NCI-H2171 (cell line): ENCODE measurements at places on chromosomes 12 and 14.

DNA sequence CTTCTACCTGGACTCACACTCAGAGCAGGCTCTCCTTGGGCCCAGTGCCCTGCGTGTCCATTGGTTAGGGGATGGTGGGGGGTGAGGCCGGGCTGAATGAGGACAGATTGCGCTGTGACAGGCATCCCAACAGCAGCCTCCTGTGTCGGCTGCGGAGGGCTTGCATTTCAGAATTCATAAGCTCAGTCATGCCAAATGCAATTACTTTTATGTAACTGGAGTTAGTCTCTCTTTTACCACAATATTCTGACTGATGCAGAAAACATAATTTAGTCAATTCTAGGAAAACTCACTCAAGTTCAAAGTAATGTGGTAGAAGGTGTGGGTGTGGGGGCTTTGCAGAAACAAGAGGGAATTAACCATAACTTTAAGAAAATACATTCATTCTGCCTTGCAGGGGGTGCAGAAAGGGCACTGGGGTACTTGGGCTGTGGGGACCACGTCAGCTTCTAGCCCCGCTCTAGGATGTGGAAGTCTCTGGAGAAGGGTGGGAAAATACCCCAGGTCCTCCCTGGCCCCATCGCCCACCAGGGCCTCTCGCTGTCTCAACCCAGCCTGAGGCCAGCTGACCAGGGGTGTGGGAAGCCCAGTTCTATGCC is 257.7 kb downstream of the ADGRD1 start:
- no peak for DNase-seq

DNA sequence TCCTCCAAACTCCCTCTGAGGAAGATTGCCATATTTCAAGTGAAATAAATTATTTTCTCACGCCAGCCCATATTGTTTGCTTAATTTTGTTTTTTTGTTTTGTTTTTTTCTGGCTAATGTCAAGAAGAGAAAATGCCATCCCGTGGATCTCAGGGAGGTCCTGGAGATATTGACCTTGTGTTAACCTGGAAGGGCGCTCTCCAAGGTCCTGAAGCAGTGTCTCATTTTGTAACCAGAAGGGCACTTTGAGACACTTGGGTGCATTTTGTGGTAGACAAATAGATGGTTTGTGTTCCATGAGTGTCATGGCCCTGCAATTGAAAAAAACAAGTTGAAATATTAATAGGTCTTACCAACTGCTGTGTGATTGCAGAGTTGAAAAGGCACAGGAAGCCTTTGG is 268.9 kb downstream of the SUDS3 start:
- DNase-seq = no peak

GRCh38 chr12:109613649-109614455 is 40.3 kb downstream of the MVK start:
- no peak for DNase-seq

DNA sequence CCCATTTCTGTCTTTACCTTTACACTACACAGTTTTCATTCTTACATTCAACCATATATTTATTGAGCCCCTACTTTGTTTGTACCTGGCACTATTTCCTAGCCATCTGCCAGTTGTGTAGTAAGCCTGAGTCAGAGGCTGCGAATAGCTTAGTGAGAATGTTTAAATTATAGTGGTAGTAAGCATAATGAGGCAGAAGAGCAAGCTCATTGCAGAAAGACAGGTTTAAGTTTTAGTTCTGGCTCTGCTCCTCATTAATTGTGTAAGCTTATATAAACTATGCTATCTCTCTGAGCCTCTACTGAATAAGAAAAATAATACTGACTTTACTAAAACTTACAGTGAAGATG is 123.5 kb downstream of the NAV3 start:
- DNase-seq = no peak

DNA sequence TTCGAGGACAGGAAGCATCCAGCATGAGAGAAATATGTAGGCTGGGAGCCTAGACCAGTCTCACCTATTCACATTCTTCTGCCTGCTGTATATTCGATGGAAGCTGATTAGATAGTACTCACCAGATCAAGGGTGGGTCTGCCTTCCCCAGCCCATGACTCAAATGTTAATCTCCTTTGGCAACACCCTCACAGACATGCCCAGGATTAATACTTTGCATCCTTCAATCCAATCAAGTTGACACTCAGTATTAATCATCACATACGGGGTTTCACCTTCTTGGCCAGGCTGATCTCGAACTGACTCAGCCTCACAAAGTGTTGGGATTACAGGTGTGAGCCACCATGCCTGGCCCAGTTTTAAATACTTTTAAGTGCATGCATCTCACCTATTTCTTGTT is 30.5 kb upstream of the SLC10A1 start:
- no peak for DNase-seq

DNA sequence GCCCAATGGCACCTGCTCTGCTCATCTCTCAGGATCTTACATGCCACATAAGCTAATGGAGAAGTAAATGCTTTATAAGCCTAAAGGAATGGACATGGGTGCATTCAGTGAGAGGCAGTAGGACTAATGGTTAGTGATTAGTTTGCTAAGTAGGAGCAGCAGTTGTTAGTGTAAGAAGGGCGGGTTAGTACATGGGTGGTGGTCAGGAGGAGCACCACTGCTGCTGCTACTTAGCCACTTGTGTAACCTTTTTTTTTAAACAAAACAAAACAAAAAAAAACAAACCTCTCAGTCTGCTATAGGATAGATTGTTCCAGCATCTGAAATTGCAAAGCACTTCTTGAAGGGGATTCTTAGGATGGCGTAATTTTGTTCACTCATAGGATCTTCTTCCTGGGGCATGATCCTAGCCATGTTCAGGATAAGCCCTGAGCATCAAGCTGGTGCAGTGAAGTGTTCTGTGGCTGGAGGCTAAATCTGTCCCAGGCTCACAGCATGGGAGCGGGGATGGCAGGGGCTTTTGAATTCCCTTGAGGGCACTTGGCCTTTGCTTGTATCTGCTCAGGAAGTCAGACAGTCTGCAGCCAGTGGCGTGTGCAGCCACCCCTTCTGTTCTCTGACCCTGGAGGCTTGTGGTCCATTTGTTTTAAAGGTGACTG is 63.6 kb downstream of the CHST11 start:
- peak; percentile 19 for DNase-seq

- no peak for DNase-seq
Measured at GRCh38 chr12:39287817-39288216, 155.1 kb downstream of the KIF21A start.

GRCh38 chr14:68653804-68654203 is 139.1 kb downstream of the ZFP36L1 start:
- no peak for DNase-seq

DNA sequence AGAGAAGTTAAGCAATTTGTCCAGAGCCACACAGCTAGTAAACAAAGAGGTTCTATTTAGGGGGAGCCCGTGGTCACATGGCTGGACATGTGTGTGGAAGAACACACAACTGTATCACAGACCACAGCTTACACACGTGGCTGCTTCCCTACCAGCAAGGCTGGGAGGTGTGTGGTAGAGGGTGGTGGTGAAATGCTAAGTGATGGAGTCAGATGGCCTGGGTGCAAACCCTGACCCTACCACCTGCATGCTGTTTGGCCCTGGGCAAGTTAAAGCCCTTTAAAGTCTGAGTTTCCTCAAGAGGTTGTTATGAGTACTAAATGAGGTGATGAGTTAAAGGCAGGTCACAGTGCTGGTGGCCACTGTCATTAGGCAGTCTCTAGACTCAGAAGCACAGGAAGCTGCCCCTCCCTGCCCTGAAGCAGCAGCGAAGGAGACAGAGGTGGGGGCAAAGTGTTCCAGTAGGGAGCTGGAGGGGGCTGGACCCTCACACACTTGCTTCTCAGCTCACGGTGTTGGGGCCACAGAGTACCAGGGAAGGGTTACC is 64.2 kb downstream of the ERH start:
- DNase-seq = no peak

DNA sequence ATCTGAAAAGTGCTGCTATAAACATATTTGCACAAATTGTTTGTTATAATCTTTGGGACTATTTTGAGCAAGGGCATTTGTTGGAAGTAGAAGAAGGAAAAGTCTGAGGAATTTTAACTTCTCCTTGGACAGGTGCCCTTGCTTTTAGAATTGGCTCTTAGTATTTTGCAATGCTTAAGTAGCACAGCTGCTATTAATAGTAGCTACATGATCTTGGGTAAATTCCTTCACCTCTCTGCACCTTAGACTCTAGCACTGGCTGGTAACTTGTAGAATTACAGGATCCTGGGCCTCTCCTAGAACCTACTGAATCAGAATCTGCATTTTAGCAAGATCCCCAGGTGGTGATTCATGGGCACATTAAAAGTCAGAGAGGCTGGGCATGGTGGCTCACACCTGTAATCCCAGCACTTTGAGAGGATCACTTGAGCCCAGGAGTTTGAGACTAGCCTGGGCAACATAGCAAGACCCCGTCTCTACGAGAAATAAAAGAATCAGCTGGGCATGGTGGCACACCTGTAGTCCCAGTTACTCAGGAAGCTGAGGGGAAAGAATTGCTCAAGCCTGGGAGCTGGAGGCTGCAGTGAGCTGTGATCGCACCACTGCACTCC is 10.8 kb upstream of the TMEM120B start:
- DNase-seq = no peak

GRCh38 chr14:101504096-101504948 is 57.0 kb upstream of the DIO3 start:
- no peak for DNase-seq

DNA sequence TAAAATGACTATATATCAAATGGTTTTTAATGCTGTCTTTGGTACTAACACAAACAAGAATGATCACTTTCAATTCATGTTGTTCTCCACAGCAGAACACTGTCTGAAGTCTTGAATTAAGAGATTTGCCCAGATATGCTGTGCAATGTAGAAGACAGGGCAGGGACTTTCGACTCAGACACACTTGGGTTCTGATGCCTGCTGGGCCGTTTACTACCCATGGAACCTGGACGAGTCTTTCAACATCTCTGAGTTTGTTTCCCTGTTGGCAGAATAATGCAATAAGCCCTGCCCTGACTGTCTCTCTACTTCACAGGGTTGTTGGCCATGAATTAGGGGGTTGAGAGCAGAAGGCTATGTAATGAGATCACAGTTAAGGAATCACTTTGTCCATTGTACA is 162.6 kb upstream of the TMPO start:
- no peak for DNase-seq

GRCh38 chr14:102750376-102750775 is 26.9 kb upstream of the TRAF3 start:
- no peak for DNase-seq

DNA sequence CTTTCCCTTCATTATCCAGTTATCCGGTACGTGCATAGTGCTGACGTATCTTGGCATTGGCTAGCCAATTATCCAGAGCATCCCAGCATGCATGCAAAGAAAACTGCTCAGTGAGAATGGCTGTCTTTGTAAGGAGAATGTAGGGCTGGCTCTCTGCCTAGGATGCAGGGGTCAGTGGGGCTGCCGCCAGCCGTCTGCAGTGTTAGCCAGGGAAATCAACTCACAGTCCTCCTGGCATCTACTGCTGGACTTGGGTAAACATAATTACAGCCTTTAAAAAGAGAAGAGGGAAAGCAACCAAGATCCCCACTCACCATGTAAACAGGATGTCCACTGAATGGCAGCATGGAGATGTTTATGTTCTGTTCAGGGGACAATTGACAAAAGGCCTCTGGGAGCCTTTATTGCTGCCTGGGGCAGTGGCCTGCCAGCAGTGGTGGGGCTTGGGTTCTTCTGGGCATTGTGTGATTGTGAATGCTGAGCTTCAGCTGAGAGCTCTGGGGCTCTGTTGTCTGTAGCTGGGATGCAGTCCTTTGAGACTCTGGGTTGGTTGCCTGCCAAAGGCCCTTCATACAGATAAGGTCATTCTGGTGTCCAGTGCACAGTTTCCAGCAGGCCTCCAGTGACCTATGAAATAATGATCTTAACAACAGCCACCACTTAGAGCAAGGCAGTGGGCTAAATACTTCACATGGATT is 121.8 kb downstream of the TBC1D30 start:
- DNase-seq = no peak

DNA sequence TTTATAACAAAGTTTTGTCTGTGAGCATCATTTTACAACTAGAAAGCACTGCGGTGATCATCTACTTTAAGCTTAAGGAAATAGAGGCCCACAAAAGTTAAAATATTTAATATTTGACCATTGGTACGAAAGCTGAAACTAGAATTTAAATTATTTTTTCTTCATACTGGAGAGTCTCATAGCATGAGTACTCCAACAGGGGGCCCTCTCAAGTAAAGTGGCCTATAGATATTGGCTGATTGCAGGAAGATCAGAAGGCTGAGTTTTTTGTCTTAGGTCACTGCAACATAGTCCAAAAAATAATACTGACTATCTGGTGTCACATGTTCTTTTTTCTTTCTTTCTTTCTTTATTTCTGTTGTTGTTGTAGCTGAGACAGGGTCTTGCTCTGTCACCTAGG is 75.3 kb upstream of the ZDHHC17 start:
- DNase-seq = no peak

DNA sequence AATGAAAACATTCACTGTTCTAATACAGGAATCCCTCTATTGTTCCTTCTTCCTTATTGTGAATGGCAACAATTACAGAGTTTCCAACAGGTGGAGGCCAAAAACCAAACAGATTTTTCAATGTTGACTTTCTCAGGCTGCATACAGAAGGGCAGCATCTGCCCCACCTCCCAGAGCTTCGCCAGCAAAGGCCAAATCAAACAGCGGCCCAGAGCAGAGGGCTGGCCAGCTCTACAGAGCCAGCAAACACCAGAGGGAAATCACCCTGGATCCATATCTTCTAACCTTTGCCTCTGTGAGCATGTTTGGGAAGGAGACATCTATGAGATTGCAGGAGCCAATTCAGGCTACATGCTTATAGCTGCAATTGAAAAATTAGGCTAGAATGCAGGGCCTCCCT is 4.4 kb upstream of the CRACR2A start:
- no peak for DNase-seq

GRCh38 chr14:54681811-54682261 is 114.9 kb downstream of the SAMD4A start:
- DNase-seq = no peak

GRCh38 chr12:99605-100004 is 33.0 kb downstream of the IQSEC3 start:
- DNase-seq = no peak

DNA sequence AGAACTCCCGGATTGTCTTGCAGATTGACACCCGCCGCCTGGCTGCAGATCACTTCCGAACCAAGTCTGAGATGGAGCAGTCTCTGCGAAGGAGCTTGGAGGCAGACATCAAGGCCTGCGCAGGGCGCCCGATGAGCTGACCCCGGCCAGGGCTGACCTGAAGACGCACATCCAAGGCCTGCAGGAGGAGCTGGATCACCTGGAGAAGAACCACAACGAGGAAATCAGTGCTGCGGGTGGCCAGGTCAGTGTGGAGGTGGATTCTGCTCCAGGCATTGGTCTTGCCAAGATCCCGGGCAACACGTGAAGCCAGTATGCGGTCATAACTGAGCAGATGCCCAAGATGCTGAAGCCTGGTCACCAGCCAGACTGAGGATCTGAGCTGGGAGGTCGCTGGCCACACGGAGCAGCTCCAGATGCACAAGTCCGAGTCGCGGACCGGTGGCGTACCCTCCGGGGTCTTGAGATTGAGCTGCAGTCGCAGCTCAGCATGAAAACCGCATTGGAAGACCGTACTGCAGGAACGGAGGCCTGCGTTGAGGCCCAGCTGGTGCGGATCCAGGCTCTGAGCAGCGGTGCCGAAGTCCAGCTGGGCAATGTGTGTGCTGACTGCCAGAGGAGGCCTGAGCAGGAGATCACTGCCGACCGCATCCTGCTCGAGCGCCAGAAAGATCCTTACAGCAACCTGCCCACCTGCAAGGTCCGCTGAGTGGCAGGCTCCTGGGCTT is 12.4 kb upstream of the A2M start:
- no peak for DNase-seq
